RWPE1 (cell line): ENCODE measurements at places on chromosomes 6 and 20.
A peak's percentile ranks its signal among the peaks of the same experiment; 100 is the strongest.

- no peak for DNase-seq
These were observed 89.3 kb downstream of the ASXL1 start for GRCh38 chr20:32447136-32448027.

- DNase-seq: no peak
These were observed 252.7 kb downstream of the DHX35 start for GRCh38 chr20:39214828-39215227.

- DNase-seq: no peak
These were observed 2.9 kb upstream of the SOD2 start for GRCh38 chr6:159695984-159696383.

- DNase-seq: no peak
These were observed 4.3 kb downstream of the VSX1 start for GRCh38 chr20:25077610-25078169.

DNA sequence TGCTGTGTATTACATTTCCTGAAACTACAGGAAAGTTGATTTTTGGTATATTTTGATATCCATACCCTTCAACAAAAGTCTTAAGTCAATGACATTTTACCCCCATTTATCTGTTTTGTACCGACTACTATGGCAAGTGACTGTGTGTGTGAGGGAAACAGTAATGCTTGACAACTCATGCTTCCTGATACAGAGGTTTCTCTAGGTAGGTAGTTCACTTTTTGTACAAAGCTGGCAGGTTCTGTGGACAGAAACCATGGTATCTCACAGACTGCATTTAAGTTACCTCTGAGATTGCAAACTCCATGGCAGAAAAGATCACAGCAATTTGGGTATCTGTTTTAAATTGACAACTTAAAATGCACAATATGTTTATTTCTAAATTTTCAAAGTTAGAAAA, 28.8 kb downstream of the FARS2 start:
- no peak for DNase-seq

GRCh38 chr6:156024339-156024738, 568.7 kb upstream of the NOX3 start:
- DNase-seq: no peak

DNA sequence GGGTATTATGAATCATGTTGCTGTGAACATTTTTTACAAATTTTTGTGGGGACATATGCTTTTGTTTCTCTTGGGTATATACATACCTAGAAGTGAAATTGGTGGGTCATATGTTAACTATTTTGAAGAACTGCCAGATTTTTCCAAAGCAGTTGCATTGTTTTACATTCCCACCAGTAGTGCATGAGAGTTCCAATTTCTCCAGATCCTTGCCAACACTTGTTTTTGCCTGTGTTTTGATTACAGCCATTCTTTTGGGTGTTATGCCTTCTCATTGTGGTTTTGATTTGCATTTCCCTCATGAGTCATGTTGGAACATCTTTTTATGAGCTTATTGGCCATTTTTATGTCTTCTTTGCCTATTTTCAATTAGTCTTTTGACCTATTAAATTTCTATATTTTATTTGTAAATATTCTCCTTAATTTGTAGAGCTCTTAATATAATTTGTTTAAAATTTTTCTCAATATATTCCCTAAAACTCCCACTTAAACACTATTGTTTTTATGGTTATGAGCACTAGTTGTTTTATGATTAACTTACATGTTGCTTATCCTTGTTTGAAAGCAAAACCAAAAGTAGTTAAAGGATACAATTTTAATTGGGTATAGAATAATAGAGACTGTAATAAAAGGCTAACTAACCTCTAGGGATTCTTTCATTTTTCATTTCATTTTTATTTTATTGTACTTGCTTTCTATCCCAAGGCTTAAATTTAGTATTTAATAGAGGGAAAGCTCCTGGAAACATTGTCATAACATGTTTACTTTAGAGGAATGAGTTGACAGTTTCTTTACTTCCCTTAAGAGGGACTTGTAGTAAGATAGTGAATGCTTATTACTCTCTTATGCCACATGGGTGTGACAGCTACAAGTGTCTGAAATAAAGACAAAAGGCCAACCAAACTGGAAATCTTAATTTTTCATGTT, 5.5 kb downstream of the UBR2 start:
- DNase-seq: peak; percentile 35

GRCh38 chr6:104500265-104500664, 359.5 kb downstream of the HACE1 start:
- no peak for DNase-seq

DNA sequence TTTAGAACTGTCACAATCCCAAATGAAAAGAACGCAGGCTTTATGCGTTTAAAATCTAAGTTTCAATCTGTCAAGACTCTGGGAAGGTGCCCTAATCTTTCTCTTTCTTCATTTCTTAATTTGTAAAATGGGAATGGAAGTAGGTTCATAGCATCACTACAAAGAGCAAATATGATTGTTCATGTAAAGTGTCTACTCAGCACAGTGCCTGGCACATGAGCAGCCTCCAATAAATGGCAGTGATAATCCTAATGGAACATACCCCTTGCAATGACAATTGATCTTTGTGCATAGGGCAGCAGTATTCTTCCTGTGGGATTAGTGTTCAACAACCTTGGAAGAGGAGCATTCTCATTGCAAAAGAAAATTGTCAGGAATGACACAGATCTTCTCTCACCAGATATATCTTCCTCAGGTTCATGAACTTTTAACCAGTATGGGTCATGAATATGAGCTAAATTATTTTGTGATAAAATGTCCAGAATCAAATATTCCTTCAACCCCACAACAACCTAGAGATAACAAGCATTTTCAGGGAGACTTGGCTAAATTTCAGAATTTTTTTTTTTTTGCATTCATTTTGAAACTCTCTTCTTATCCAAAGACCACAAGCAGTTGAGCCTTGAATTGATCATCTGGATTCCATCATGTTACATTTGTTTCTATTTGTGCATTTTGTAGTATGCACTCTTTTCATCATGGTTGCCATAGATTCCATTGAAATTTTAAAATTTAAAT, 149.1 kb downstream of the TBX18 start:
- no peak for DNase-seq

GRCh38 chr6:10386756-10387654, 27.9 kb downstream of the TFAP2A start:
- no peak for DNase-seq
